Transverse colon (tissue), 4 donors: ENCODE measurements at places on chromosomes 1 and 21. TPM values are rescaled to one million over a fixed set of nuclear protein-coding genes. Genes with fewer than 3 reads are reported as not detected.

Gene AK5
- 4.1 TPM for total RNA-seq

Gene RHOU
- 33.3 TPM for total RNA-seq

Gene SPRR3
- not detected for total RNA-seq

Gene CLEC20A
- not detected for total RNA-seq

Gene DAB1
- not detected for total RNA-seq

Gene FHAD1
- total RNA-seq, result not detected

Gene ATP1A2
- 18.6 TPM for total RNA-seq

GRCh38 chr1:119285482-119285881 lies 83.1 kb upstream of the HAO2 start:
- no peak overlapping the region for H3K27ac ChIP-seq
- H3K4me3 ChIP-seq, result no peak overlapping the region

GRCh38 chr21:42658320-42659105 lies 5.1 kb downstream of the PDE9A start:
- H3K4me1 ChIP-seq, result peaks cover 4% of the 10 kb centered on the region
- H3K36me3 ChIP-seq, result no peaks in the 10 kb centered on the region
- no peak overlapping the region for H3K4me3 ChIP-seq
- no peaks in the 10 kb centered on the region for H3K27me3 ChIP-seq
- no peak for DNase-seq
- H3K27ac ChIP-seq, result peak overlapping the region; percentile 34

- no peak overlapping the region for H3K4me3 ChIP-seq
- H3K4me1 ChIP-seq, result peaks cover 19% of the 10 kb centered on the region
- no peak for DNase-seq
- H3K27me3 ChIP-seq, result no peaks in the 10 kb centered on the region
- no peak overlapping the region for H3K27ac ChIP-seq
- no peaks in the 10 kb centered on the region for H3K36me3 ChIP-seq
Measured at GRCh38 chr1:116119876-116120275, 8.7 kb downstream of the MAB21L3 start.

DNA sequence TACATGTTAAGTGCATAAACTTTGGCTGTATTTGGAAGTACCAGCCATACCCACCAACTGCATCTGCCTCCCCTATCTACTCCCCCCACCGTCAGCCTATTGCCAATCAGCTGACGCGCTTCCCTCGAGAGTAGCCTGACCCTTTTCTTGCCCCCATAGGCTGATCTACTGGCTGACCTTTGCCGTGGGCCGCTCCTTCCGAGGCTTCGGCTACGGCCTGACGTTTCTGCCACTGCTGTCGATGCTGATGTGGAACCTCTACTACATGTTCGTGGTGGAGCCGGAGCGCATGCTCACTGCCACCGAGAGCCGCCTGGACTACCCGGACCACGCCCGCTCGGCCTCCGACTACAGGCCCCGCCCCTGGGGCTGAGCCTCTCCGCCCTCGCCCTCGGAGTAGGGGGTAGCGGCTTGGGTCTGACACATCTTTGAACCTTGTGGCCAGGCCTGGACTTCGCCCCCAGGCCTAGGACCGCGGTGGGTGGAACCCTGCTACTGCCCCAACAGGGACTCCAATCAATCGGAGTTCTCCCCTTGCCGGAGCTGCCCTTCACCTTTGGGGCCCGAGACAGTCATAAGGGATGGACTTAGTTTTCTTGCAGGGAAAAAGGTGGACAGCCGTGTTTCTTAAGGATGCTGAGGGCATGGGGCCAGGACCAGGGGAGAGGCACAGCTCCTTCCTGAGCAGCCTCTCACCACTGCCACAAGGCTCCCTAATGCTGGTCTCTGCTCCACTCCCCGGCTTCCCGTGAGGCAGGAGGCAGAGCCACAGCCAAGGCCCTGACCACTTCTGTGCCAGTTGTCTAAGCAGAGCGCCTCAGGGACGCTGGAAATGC lies 4.0 kb downstream of the GLMP start:
- H3K4me3 ChIP-seq, result peak overlapping the region; percentile 34
- H3K27ac ChIP-seq, result peak overlapping the region; percentile 77
- peaks cover 24% of the 10 kb centered on the region for H3K4me1 ChIP-seq
- DNase-seq, result peak; percentile 92
- no peaks in the 10 kb centered on the region for H3K36me3 ChIP-seq
- no peaks in the 10 kb centered on the region for H3K27me3 ChIP-seq

GRCh38 chr1:247241691-247242090 lies 14.2 kb upstream of the VN1R5 start:
- H3K4me1 ChIP-seq, result no peaks in the 10 kb centered on the region
- H3K4me3 ChIP-seq, result no peak overlapping the region
- no peaks in the 10 kb centered on the region for H3K27me3 ChIP-seq

- no peaks in the 10 kb centered on the region for H3K27me3 ChIP-seq
- H3K36me3 ChIP-seq, result no peaks in the 10 kb centered on the region
- DNase-seq, result peak; percentile 36
- H3K4me1 ChIP-seq, result no peaks in the 10 kb centered on the region
Measured at GRCh38 chr1:98794196-98794886, 132.8 kb downstream of the SNX7 start.

DNA sequence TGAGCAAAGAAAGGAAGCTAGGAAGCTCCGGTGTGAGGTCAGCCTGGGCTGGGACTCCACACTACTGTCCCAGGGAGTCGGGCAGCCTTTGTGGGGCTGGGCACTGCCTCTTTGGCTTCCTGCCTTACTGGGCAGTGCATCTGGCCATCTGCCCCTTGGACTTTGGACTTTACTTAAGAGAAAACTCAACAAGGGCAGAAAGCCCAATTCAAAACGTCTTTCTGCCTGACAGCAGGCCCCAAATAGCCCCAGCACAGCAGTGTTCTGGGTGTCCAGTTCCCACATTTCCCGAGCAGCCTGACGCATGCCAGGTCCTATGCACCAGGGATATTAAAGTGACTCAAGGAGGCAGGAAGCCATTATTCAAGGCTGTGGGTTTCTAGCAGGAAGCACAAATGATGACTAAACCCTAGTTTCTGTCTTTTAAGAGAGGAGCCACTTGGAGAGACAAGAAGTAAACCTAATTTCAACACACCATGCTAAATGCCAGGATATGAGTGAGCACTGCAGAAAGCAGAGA lies 37.9 kb upstream of the EDEM3 start:
- H3K4me1 ChIP-seq, result peaks cover 33% of the 10 kb centered on the region
- H3K27ac ChIP-seq, result peak overlapping the region; percentile 58
- H3K4me3 ChIP-seq, result no peak overlapping the region
- no peaks in the 10 kb centered on the region for H3K36me3 ChIP-seq

DNA sequence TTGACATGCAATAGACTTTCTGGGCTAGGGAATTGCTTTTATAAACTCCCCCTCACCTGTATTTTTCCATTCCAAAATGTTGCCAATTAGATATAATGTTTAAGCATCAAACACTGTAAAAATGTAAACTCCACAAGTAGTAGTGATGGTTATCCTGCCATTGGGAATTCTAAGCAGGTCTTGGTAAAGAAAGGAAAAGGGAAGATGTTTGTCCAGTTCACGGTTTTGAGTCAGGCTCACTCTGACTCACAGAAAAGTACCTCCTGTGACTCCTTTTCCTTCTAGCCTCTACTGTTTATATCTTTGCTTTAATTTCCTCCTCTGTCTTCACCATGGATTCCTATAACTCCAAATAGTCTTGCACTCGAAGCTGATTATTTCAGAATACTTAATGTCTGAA lies 19.0 kb upstream of the PTPN14 start:
- H3K27me3 ChIP-seq, result no peaks in the 10 kb centered on the region
- H3K36me3 ChIP-seq, result no peaks in the 10 kb centered on the region
- no peak overlapping the region for H3K27ac ChIP-seq

- H3K4me1 ChIP-seq, result no peaks in the 10 kb centered on the region
- no peaks in the 10 kb centered on the region for H3K36me3 ChIP-seq
- no peak overlapping the region for H3K4me3 ChIP-seq
- H3K27me3 ChIP-seq, result no peaks in the 10 kb centered on the region
- no peak for DNase-seq
Measured at GRCh38 chr1:145782272-145783099, 41.4 kb downstream of the RNF115 start.
